ENCODE measurements at places on chromosomes 16 and 17. TPM values are rescaled to one million over a fixed set of nuclear protein-coding genes. Genes with fewer than 3 reads are reported as not detected.

The PRCD gene
- 3.9 TPM for total RNA-seq

The C17orf67 gene
- total RNA-seq = 1.3 TPM

The CDH11 gene
- total RNA-seq = 114 TPM

The HOXB3 gene
- total RNA-seq = 4.7 TPM

The TMEM92 gene
- total RNA-seq = 0.35 TPM

The GRAPL gene
- 1.1 TPM for total RNA-seq

The SLC52A1 gene
- 0.04 TPM for total RNA-seq

The WNT9B gene
- total RNA-seq = 0.04 TPM
